ENCODE measurements at places on chromosomes 1 and 21.
A peak's percentile ranks its signal among the peaks of the same experiment; 100 is the strongest.

- DNase-seq, result no peak
Observed at GRCh38 chr1:71357708-71358107, 276.9 kb upstream of the ZRANB2 start.

GRCh38 chr1:112887599-112888283 is 68.3 kb downstream of the SLC16A1 start:
- DNase-seq, result no peak

DNA sequence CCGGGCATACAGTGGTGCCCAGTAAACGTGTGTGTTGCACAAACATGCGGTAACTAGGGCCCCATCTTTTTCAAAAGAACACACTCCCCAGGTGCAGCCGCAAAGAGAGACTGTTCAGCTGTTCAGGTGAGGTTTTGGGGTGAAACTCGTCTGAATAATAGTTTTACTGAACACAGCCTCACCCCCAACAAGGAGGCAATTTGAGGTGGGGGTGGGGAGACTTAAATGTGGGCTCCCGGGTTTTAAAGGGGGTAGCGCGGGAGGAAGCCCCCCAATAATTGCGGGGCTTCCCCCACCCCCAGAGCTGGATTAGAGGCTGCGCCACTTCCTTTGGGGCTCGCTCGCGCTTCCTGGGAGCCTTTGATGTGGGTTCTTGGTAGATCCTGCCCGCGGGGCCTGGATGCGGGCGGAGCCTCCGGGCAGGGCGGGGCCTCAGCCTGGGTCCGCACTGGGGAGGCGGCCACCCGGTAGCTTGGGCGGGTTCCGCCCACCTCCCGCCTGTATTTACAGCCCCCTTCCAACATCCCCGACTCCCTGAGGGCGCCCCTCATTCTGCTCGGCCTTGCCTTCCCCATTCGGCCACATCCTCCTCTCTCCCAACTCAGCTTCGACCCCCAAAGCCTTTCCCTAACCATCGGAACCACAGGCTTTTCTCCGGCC is 6.4 kb upstream of the EPHA2 start:
- DNase-seq, result peak; percentile 47

- no peak for DNase-seq
Observed at GRCh38 chr1:118899340-118899739, 88.8 kb downstream of the TBX15 start.

- no peak for DNase-seq
Observed at GRCh38 chr1:109275706-109276345, 7.1 kb downstream of the PSRC1 start.

- DNase-seq, result no peak
Observed at GRCh38 chr1:168920456-168921094, 185.9 kb upstream of the ATP1B1 start.

DNA sequence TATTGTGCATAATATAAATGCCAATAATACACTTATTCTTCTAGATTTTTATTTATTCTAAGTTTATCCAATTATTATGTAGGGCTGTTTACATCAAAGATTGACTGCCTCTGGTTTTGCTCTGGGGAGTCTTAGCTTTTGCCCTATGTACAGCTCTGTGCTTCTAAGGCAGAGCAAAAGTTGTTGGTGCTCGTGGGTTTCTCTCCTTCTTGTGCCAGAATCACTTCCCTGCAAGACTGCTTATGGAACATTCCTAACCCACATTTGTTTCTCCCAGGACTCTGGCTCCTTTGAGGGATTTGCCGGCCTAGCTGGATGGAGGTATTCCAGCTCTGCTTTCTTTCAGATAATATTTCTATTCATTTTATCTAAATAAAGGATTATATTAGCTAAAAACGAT is 849.1 kb downstream of the USP25 start:
- DNase-seq, result no peak

DNA sequence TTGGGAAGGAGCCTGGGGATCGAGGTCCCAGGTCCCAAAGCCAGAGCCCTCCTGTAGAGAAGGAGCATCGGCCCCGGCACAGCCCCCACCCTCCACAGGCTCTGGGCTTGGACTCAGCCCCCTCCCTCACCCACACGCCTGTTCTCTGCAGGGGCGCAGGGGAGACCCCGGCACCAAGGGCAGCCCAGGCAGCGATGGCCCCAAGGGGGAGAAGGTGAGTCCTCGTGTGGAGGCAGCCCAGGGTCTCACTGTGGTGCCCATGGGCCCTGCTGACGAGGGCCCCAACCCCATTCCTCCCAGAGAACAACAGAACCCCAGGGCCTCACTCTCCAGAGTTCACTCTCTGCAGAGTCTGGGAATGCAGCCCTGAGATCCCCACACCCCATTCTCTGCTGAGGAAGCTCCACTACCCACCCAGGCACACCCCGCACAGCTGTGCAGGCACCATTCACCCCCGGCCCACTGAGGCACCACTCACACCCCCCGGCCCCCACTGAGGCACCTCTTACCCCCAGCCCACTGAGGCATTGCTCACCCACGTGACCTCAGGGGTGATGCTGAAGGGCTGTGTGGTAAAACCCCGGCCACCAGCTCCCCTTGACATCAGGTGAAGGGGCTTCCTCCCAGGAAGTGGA is 21.8 kb downstream of the COL6A2 start:
- no peak for DNase-seq

DNA sequence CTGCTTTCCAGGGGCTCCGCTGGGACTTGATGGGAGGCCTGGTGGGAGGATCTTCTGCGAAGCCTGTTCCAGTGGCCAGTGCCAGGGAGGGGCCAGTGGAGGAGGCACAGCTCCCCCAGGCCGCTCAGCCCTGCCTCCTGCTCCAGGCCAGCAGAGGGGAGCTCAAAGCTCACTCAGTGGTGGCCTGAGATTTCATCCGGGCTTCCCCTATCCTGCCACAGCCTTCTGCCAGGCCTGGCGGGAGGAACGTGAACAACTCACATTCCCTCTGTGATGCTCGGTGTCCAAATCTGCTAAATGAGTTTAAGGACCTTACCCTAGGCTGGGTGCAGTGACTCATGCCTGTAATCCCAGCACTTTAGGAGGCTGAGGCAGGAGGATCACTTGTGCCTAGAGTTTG is 3.3 kb downstream of the CLCNKB start:
- DNase-seq, result no peak

GRCh38 chr1:50699795-50700194 is 260.3 kb downstream of the FAF1 start:
- no peak for DNase-seq
